ENCODE measurements at places on chromosomes 16 and 17. TPM values are rescaled to one million over a fixed set of nuclear protein-coding genes. Genes with fewer than 3 reads are reported as not detected.

Gene C17orf107
- 0.53 TPM for total RNA-seq

Gene PRR15L
- not detected for total RNA-seq

Gene RCVRN
- 1.2 TPM for total RNA-seq

Gene KRT40
- total RNA-seq: not detected

Gene KRTAP4-9
- total RNA-seq: not detected

Gene ANKRD40CL
- total RNA-seq: not detected

Gene C16orf89
- total RNA-seq: not detected

Gene PMP22
- 90.2 TPM for total RNA-seq

Gene IKZF3
- total RNA-seq: 0.08 TPM

Gene MAP2K3
- total RNA-seq: 30.4 TPM

Gene CLEC16A
- 14.2 TPM for total RNA-seq

Gene NXN
- 4.4 TPM for total RNA-seq

Measured in A375 (cell line).